ENCODE measurements at places on chromosomes 11 and 22.

- DNase-seq, result no peak
These were observed 4.6 kb downstream of the PRR5L start for GRCh38 chr11:36300650-36301049.

GRCh38 chr11:16805938-16806337 is 67.5 kb downstream of the C11orf58 start:
- no peak for DNase-seq

DNA sequence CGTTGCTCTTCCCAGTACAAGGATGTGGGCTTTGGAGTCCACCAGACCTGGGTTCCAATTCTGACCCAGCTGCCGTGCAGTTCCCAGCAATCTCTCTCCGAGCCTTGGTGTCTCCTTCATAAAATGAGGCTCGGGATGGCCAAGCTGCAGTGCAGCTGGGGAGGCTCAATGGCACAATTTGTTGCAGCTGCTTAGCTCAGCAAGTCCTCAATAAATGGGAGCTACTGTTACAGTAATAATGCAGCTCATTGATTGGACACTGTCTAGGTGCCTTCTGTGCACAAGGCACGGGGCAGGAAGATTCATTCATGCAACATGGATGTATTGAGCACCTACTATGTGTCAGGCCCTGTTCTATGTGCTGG is 37.1 kb downstream of the SHISAL1 start:
- no peak for DNase-seq

- no peak for DNase-seq
These were observed 25.6 kb downstream of the RNF141 start for GRCh38 chr11:10515418-10515817.

DNA sequence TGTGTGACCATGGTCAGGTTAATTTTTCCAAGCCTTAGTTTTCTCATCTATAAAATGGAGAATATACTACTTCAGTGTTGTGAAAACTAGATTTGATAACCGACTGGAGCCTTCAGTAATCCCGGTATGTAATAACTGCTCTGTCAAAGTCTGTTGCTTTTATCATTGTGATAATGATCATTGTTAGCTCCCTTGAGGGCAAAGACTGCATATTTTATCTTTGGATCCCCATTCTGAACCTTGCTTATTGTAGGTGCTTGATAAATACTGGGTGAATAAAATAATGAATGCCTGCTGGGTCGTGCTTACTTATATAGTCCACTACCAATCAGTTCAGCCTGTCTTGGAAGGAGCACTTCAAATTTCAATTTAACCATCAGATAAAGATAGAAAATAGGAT is 105.3 kb downstream of the ARFGAP2 start:
- DNase-seq, result no peak

- no peak for DNase-seq
These were observed 22.6 kb downstream of the TPBGL start for GRCh38 chr11:75262961-75263852.

DNA sequence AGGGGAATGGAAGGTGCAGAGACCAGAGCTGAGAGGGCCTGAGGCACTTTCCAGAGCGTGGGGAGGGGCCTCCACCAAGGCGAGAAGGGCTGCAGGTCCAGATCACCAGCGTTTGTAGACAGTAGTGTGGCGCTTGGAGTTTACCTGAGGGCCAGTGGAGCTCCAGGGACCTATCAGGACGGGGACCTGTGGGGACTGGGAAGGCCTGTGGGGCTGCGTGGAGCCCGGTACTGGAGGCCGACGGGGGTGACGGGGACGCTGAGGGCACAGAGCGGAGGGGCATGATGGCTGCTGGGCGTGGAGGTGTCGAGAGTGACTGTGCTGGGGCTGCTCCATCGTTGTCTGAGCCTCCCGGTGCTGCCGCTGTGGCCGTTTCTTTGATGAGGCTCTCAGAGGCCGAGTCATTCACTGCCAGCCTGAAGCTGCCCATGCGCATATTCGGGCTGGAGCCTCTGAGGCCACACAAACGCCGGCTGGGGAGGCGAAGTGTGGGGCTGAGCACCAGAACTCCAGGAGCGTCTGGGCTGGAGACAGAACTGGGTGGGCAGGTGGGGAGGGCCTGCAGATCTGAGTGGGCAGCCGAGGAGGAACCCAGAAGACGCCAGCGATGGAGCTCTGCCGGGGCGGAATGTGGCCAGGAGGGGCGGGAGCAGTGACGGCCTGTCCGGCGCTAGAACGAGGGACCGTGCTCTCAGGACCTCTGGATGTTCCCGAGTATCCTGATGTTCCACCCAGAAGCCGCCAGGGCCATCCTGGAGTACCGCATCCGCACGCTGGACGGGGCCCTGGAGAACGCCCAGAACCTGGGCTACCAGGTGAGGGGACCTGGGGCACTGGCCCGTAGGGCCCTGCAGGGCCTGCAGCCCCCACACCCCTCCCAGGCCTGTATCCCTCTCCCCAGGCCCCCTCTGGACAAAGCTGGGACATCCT is 2.6 kb downstream of the PGGHG start:
- no peak for DNase-seq

DNA sequence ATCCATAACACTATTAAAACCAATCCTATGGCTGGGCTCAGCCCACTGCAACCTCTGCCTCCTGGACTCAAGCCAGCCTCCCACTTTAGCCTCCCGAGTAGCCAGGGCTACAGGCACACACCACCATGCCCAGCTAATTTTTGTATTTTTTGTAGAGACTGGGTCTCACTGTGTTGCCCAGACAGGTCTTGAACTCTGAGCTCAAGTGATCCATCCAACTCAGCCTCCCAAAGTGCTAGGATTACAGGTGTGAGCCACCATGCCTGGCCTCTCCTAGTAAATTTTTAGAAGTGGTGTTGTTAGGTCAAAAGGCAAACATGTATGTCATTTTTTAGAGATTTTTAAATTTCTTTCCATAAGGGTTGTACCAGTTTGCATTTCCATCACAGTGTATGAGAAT is 14.2 kb downstream of the F2 start:
- no peak for DNase-seq
